A375 (cell line): ENCODE measurements at places on chromosomes 12 and 14. TPM values are rescaled to one million over a fixed set of nuclear protein-coding genes. Genes with fewer than 3 reads are reported as not detected.

The LAG3 gene
- total RNA-seq = 0.64 and 1.4 TPM in 2 replicates

The KRT78 gene
- not detected in 2 replicates for total RNA-seq

The DHRS7 gene
- total RNA-seq = 27.3 and 29.2 TPM in 2 replicates

The C3AR1 gene
- 0.13 and 2.9 TPM in 2 replicates for total RNA-seq

The DPF3 gene
- total RNA-seq = 0.60 and 1.6 TPM in 2 replicates

The ATP6V1D gene
- 65.9 and 78.8 TPM in 2 replicates for total RNA-seq

The C1R gene
- total RNA-seq = 4.4 and 5.3 TPM in 2 replicates

The PLCZ1 gene
- 0.05 TPM in 1 of 2 replicates, not detected in the other for total RNA-seq

The ARHGAP9 gene
- 2.2 and 6.4 TPM in 2 replicates for total RNA-seq

The CPNE6 gene
- total RNA-seq = not detected in 2 replicates

The MAP1LC3B2 gene
- 0.26 TPM in 1 of 2 replicates, not detected in the other for total RNA-seq

The MMP19 gene
- total RNA-seq = 2.0 and 3.9 TPM in 2 replicates

The NRIP2 gene
- not detected in 2 replicates for total RNA-seq
